Coronary artery (tissue), 2 donors: ENCODE measurements at places on chromosomes 5 and 9.

GRCh38 chr5:100562821-100563220 lies 27.6 kb downstream of the FAM174A start:
- no peak for DNase-seq

- DNase-seq = no peak
These were observed 78.5 kb downstream of the SH3TC2 start for GRCh38 chr5:148984345-148984744.

GRCh38 chr9:20209391-20210340 lies 412.6 kb downstream of the MLLT3 start:
- DNase-seq = no peak

DNA sequence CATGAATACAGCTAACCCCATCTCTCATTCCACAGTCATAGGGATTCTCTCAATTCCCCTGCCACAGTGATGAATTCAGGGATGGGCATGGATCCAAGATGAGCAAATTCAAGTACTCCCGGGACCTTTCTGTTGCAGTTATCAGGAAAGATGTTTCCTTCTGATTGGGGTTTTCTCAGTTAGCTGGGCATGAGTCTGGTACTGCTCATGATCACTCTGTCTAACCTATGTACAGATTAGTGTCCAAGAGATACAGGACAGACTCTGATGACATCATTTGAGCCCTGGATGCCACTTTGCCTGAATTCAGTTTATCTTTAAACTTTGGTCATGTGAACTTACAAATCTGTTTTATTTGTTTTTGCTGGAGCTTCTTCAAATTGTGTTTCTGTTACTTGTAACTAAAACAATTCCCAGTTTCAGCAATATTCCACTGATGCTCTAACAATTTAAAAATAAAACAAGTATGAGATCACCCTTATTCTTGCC lies 257.7 kb upstream of the KLF9 start:
- no peak for DNase-seq

GRCh38 chr5:141904551-141904950 lies 19.1 kb upstream of the DELE1 start:
- no peak for DNase-seq

- DNase-seq = no peak
These were observed 9.1 kb downstream of the CARNMT1 start for GRCh38 chr9:75019022-75019421.

DNA sequence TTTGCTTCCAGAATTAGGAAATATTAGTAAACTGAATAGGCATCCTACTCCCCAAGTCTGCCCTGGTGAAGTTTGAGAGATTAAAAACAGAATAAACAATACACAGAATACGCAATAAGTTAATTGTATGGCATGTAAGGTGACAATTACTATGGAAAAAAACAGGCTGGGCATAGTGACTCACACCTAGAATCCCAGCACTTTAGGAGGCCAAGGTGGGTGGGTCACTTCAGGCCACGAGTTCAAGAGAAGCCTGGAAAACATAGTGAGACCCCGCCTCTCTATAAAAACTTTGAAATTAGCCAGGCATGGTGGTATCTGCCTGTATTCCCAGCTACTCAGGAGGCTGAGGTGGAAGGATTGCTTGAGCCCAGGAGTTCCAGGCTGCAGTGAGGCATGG lies 64.2 kb upstream of the SUSD1 start:
- DNase-seq = no peak

DNA sequence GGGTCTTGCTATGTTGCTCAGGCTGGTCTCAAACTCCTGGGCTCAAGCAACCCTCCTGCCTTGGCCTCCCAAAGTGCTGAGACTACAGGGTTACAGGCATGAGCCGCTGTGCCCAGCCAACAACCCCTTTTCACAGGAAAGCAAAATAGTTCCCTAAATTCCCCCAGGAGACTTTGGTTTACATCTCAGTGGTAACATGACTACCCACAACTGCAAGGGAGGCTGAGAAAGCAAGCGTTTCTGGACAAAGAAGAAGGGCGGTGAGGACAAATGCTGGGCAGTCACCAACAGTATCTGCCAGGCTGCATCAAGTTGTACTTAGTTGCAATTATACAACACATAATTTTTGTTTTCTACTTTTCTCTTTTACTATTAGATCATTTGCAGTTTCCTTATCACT lies 7.4 kb upstream of the ADGRD2 start:
- peak; percentile 11 for DNase-seq

GRCh38 chr5:174794931-174795672 lies 70.7 kb downstream of the MSX2 start:
- no peak for DNase-seq

GRCh38 chr5:136016945-136017530 lies 11.8 kb upstream of the TGFBI start:
- DNase-seq = peak; percentile 76

GRCh38 chr5:10059556-10059955 lies 190.1 kb downstream of the ATPSCKMT start:
- DNase-seq = no peak

DNA sequence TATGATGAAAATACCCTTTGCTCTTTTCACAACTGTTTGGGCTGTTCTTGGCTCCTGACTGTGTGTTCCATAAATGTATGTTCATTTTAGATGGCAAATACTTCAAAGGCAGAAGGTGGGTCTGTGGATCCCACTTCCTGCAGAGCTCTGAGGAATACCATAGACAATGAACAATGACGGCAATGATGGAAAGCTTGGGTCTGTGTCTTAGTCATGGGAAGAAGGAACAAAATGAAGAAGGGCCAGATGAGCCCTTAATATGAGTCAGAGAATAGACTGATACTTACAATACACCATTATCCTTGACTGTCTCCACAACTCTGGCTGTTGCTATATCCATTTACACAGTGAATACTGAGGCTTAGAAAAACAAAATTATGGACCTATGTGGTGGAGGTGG lies 126.0 kb downstream of the SLIT3 start:
- no peak for DNase-seq

DNA sequence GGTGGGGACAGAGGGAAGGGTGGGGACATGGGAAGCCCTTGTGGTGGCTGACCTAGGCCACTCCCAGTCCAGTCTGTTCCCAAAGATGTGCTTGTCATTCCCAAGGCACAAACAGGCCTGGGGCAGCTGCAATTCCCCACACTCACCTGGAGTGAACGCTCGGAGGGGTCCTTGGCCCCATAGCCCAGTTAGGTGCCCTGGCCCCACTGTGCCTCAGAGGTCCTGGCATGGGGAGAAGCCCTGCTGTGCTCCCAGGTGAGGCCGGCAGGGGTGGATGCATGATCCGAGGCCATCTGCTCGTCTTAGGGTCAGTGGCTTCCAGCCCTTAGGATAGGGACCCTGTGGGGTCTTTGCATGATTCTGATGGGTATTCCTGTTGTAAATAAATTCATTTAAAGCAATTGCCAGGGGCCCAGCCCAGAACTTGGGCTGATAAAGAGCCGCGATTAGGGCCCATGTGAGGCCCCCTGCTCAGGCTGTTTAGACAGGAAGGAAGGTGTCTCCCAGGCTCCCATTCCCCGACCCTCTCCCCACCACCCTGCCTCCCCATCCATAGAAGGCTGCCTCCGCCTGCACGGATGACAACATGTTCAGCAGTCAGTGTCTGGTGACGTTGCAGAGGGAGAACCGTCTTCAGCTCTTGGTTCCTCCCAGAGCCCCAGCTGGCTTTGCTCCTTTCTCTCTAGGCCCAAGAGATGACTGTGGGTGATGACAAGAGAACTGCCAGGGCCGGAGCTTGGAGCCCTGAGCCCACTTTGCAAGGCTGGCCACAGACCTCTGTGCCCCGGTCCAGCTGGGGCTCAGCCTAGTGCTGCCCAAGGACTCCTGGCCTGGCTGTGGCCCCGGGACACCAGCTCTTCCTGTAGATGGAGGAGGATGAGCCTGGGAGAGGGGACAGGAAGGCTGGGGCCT lies 28.4 kb upstream of the IRX4 start:
- DNase-seq = peak; percentile 64

GRCh38 chr5:157354800-157355199 lies 88.9 kb downstream of the CYFIP2 start:
- DNase-seq = peak; percentile 19

- no peak for DNase-seq
These were observed 17.3 kb downstream of the LPCAT1 start for GRCh38 chr5:1506242-1507013.

DNA sequence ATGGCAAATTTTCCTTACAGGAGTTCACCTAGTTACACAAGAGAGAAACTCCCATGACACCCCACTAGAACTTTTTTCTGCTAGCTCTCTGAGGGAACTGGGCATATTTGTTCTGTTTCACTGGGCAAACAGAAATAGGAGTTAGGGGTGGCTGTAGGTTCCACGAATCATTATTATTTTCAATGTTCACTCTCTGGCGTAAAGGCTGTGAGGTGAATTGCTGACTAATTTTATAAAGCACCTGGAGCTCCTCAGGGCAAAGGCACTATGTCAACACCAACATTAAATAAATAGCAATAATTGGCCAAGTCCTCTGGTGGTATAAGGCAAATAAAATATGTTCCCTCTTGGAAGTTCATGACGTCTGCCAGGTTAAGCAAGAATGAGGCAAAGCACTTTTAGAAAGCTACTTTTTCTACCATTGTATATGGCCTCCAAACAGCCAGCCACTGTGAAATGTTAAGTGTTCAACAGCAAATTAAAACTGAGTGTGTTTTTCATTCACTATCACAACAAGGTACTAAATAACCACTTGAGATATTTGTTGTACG lies 344.6 kb downstream of the PDE4D start:
- no peak for DNase-seq

DNA sequence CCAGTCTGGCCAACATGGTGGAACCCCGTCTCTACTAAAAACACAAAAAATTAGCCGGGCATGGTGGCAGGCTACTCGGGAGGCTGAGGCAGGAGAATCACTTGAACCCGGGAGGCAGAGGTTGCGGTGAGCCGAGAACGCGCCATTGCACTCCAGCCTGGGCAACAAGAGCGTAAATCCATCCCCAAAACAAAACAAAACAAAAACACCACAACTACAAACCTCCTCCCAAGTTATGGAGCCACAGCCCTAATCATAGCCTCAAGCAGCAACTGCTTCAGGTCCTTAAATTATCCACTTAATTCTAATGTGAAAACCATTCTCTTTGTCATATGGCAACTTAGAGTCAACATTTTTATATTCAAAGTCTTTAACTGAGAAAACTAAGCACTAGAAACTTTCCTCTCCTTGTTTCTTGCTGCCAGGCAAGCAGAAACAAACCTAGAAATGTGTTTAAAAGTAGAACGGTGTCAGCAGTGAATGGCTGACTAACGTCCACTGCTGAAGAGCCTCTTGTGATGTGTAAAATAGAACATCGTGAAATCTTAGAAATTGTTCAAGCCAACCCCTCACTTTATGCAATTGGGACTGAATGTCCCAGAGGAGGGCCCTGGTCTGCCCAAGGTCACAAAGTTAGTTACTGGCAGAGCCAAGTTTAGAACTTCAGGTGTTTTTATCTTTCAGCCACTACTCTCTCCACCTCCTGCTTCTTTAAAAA lies 5.7 kb downstream of the TMEM245 start:
- no peak for DNase-seq

- DNase-seq = no peak
These were observed 45.5 kb downstream of the COL27A1 start for GRCh38 chr9:114200721-114201300.

GRCh38 chr5:149584121-149584520 lies 2.8 kb downstream of the ARHGEF37 start:
- DNase-seq = no peak

- no peak for DNase-seq
These were observed 345.5 kb upstream of the PTGER4 start for GRCh38 chr5:40334242-40334635.

GRCh38 chr5:173496883-173497255 lies 119.6 kb downstream of the BOD1 start:
- DNase-seq = no peak

DNA sequence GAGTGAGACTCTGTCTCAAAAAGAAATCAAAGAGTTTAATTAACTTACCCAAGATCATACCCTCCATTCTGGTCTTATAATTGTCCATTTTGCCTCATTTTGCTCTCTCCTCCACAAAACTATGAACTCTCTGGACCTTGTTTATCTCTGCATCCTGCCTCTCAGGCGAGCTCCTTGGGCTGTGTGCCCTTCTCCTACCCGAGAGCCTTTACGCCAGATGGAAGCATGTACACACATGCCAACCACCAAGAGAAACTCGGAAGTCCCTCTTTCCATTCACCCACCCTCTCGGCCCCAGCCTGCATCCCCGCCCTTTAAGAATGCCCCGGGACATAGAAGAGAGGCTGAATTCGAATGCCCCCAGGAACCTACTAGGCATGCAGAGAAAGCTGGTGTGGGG lies 25.9 kb downstream of the CPLX2 start:
- no peak for DNase-seq

DNA sequence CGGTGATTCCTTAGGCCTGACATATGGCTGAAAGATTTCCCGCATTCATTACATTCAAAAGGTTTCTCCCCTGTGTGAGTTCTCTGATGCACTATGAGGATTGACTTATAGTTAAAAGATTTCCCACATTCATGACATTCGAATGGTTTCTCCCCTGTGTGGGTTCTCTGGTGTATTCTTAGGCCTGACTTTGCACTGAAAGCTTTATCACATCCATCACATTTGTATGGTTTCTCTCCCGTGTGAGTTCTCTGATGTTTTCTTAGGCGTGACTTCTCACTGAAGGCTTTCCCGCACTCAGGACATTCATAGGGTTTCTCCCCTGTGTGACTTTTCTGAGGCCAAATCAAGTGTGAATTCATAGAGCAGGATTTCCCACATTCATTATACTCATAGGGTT lies 35.8 kb downstream of the ZNF782 start:
- DNase-seq = no peak

DNA sequence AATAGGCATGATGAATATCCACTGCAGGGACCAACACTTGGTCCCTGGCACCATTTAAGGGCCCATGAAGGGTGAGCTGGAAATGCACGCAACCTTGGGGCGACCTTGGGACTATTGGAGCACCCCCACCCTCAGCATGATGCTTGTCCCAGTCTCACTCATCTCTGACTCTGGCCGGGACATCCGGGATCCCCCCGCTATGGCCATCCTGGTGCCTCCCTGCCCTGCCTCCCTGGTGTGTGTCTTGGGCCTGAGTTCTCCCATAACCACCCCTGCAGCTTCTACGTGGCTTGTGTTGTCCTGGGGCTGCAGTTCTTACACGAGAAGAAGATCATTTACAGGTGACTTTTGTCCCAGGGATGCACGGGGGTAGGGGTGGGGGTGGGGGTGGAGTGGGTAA lies 5.9 kb downstream of the ZDHHC12 start:
- no peak for DNase-seq

GRCh38 chr5:69265931-69266330 lies 31.2 kb downstream of the CDK7 start:
- no peak for DNase-seq

DNA sequence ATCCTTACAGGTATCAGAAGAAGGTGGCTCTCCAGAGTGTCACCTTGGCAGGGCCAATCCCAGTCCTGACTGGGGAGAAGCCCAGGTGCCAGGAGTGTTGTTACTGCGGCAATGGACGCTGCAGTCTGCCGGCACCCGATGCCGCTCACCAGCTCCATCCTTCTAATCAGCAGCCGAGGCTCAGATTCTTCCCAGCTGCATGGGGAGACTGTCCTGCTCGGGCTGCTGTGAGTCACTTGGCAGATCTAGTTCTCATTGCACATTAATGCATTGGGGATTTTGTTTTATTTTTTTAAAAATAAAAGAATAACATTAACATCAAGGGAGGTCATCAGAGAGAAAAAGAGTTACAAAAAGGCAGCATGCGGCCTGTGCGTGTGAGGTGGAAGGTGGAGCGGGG lies 115.8 kb downstream of the MTX3 start:
- no peak for DNase-seq
